ENCODE measurements at places on chromosomes 3 and 15.

GRCh38 chr15:25899870-25900269, 36.7 kb upstream of the ATP10A start:
- no peak for DNase-seq

- no peak for DNase-seq
These were observed 2.5 kb downstream of the CLDN11 start for GRCh38 chr3:170421111-170421641.

- DNase-seq, result no peak
These were observed 9.5 kb downstream of the HMG20A start for GRCh38 chr15:77430213-77430612.

DNA sequence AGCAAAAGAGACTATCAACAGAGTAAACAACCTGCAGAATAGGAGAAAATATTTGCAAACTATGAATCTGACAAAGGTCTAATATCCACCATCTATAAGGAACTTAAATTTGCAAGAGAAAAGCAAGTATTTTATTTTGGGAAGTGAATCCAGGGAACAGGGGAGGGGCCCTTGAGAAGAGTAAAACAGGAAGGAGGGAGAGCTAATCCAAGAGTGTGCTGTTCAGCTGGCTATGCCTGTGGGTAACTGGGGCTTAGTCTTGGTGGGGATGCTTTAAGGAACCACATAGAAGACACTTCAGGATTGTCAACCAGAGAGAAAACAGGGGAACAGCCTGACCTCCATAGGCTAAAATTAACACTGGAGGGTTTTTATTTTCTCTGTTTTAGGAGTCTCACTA, 3.9 kb upstream of the HHLA2 start:
- no peak for DNase-seq

DNA sequence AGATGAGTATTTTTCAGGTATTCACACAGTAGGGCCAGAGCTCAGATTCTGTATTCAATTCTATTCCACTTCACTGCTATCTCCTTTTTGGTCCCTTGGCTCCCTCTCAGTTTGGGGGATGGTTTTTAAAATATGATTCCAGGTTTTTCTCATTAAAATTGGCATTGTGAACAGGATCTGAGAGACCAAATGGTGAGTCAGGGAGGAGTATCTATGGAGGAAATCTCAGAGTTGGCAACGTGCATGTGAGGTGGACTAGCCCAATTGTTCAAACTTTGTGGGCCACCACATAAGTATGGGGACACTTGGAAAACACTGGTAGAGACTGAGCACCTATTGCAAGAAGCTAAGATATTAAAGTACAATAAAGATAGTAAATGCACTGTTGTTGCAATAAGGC, 53.9 kb upstream of the TTC14 start:
- DNase-seq, result no peak

- DNase-seq, result no peak
These were observed 124.2 kb downstream of the EEFSEC start for GRCh38 chr3:128277378-128278069.

GRCh38 chr3:122786066-122786465, 7.6 kb downstream of the HSPBAP1 start:
- DNase-seq, result no peak

GRCh38 chr3:14771593-14772497, 46.9 kb upstream of the FGD5 start:
- no peak for DNase-seq

GRCh38 chr3:32220006-32220405, 18.5 kb upstream of the CMTM8 start:
- no peak for DNase-seq

DNA sequence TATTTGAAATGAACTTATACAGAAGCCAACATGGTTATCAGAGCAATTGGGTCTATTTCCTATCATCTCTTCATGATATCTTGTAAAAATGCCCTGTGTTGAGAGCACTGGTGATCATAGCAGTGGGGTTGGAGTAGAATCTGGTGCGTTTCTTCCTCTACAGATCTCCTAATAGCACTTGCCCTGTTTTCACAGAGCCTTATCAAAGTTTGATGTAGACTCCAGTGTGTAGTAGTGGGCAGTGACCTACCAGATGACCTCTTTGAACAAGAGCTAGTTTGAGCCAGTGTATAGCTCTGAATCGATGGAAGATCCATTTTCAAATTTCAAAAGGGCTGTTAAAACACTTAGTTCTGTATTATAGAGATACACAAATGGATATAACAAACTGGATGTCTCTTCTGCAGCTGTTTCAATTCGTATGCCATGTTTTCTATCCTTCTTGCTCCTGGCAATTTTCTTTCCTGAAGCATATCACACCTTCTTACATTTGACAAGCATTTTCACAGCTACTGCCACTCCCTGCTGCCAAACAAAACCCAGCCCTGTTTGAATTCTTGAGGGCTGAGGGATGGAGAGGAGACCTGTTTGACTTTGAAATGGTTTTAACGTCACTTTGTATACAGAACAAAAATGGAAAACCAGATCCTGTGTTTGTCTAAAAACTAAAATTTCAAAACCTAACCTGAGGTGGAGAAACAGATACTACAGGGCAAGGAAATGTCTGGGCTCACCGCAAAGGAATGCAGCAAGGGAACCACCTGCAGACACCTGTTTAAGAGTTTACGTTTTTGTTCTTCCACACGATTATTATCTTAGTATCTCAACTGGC, 354.5 kb upstream of the TPRG1 start:
- DNase-seq, result no peak

DNA sequence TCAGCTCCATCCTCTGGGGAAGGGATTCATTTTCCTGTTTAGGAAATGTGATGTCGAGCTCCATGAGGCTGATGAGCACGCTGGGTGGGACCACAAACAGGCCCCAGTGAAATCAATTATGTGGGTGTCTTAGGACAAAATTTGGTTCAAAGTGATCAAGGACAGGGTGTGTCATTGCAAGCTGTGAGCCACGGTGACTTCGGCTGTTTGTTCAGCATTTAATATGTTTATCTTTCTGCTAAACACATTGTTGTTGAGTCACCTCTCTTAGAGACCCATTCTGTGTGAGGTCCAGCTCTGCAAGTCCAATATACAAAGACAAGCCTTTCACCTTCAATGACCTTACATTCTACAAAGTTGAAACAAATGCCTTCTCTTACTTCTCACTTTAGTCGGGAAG, 41.3 kb downstream of the SSR3 start:
- DNase-seq, result no peak
